Left kidney (tissue), 8 donors: ENCODE measurements at places on chromosomes 7 and 10. TPM values are rescaled to one million over a fixed set of nuclear protein-coding genes. Genes with fewer than 3 reads are reported as not detected.

Gene SPDYE2
- polyA plus RNA-seq: 14.8 TPM

Gene GIMAP5
- 5.6 TPM for polyA plus RNA-seq

GRCh38 chr10:131979821-131980270, 1.9 kb downstream of the BNIP3 start:
- DNase-seq: no peak

GRCh38 chr10:72081210-72081609, 7.1 kb downstream of the SPOCK2 start:
- no peak for DNase-seq

- no peak for DNase-seq
These were observed 2.2 kb upstream of the DLX5 start for GRCh38 chr7:97026715-97027426.

DNA sequence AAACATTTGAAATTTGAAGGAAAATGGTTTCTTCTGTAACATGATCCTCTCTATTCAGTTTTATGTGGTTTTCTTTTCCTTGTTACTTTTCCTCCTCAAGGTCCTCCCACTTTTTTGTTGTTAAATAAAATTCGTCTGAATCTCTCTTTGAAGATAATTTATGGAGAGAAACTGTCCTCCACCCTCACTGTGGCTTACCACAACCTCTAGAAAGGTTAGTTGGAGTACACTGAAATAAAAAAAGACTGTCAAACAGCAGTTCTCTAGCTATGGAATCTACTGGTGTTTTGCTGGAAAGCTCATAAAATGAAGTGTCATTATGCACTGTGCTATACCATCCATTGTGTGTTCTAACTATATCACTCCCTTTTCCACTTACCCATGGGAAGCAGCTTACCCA, 189.4 kb downstream of the HDAC9 start:
- DNase-seq: no peak

DNA sequence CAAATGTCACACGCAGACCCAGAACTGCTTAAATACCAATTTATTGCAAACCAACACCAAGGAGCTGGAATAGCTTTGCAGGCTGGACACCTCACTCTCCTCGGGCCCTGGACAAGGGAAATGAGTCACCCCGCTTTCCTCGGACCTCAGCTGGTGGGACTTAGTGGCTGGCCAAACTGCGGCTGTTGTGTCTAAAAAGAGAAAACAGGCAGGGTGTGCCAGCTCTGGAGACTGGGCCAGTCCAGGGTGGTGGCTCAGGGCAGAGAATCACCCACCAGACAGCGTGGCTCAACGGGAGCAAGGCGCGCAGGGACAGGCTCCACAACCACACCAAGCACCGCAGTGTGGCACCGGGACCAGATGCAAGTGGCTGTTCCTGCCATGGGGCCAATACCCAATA, 58.2 kb upstream of the CAMK2B start:
- DNase-seq: no peak

DNA sequence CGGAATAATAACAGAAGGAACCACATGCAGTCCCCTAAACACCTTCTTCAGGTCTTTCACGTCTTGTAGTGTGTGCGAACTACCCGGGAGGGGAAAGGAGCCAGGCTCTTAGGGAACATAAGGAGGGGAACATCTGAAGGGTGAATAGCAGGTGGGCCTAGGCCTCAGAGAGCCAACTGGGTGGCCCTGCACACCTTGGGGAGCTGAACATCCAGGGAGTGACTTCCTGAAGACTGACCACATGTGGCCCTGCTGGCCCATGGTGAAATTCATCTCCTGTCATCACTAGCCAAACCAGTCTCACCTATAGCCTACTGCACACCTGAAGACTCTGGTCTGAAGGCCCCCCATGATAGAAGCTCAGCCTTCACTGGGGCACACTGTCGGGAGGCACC, 5.6 kb downstream of the CALML3 start:
- no peak for DNase-seq

GRCh38 chr10:43408331-43408709, 666 bp downstream of the HNRNPF start:
- no peak for DNase-seq

GRCh38 chr7:31922848-31923247, 147.4 kb downstream of the PDE1C start:
- no peak for DNase-seq

- no peak for DNase-seq
These were observed 26.0 kb downstream of the RNF32 start for GRCh38 chr7:156666368-156667109.

DNA sequence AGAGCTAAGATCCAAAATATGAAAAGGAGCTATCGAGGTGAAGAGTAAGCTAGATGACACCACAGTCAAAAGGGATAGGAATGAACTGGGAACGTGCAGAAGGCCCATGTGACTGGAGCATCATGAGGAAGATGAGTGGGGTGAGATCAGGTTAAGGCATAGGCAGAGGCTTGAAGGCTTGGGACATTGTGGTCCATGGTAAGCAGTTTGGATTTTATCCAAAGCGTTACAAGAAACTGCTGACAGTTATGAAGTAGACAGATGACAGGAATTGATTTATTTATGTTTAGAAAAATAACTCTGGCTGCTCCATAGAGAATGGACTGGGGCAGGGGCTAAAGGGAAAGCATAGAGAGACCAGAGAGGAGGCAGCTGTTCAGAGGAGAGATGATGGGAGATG, 18.1 kb upstream of the PANK1 start:
- no peak for DNase-seq

- DNase-seq: no peak
These were observed 152.6 kb upstream of the KLF14 start for GRCh38 chr7:130886438-130887135.

GRCh38 chr10:52454491-52454890, 140.4 kb downstream of the DKK1 start:
- DNase-seq: no peak

Gene PPP1R3C
- 37.3 TPM for polyA plus RNA-seq

DNA sequence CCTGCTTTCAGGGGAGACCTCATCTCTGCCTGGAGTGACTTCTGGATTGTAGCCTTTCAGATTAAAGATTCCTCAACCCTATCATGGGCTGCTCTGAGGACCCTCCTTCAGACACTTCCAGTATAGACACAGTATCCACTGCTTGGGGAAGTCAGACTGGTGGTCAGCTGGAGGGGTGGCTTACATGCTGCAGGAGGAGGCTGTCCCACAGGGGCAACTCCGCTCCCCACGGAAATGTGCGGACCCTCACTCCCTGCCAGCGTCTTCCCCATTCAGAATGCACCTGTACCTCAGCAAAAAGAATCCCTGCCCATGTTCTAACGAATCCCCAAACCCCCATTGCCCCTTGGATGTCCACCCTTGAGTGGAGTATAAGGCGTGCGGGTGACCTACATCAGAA, 95.5 kb downstream of the DOCK4 start:
- DNase-seq: no peak

Gene PRLHR
- not detected for polyA plus RNA-seq

DNA sequence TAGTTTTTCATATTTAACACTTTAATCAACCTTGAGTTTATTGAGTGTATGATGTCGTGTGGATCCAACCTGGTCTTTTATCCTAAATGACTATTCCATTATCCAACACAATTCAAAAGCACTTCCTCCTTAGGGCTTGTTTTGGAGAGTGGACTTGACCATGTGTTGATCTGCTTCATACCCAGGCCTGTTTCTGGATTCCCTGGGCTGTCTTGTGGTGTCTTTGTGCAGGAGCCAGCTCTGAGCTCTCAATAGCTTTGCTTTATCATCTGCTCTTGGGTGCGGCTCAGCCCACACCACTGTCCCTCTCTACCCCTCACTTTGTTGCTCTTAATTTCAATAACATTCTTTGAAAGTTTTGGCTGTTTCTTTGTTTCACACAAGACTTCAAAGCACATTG, 70.9 kb upstream of the CHST15 start:
- DNase-seq: no peak

DNA sequence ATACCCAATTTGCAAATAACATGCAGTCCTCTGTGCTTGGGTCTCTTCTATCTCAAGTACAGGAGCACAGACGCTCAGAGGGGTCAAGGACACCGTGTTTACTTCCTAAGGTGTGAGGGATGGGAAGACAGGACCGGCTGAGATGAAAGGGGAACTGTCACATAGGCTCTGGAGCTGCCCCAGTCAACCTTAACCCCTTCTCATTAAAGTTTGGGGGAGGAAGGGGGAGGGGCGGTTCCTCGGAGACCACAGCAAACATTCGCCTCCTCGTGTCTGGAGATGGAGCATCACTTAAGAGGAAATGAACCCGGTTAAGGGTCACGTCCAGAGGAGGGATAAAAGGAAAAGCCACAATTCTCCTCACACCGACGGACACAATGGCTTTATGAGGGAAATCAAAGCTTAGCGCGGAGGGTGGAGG, 1.1 kb downstream of the SH3PXD2A start:
- peak; percentile 84 for DNase-seq

DNA sequence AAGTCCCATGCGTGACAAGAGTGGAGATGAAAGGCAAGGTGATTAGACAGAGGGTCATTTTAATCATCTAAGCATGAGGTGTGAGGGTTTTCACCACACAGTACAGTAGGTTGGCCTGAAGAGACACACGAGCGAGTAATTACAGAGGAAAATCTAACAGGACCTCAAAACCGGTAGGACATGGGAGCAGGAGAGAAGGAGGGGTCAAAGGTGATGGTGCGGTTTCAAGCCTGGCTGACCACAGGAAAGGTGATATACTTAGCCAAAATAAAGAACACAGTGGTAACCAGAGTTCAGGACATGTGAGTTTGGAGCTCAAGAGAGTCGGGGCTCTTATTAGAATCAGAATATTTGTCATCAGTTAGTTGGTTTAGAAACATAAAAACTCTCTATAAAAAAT, 20.0 kb downstream of the GLI3 start:
- peak; percentile 66 for DNase-seq

DNA sequence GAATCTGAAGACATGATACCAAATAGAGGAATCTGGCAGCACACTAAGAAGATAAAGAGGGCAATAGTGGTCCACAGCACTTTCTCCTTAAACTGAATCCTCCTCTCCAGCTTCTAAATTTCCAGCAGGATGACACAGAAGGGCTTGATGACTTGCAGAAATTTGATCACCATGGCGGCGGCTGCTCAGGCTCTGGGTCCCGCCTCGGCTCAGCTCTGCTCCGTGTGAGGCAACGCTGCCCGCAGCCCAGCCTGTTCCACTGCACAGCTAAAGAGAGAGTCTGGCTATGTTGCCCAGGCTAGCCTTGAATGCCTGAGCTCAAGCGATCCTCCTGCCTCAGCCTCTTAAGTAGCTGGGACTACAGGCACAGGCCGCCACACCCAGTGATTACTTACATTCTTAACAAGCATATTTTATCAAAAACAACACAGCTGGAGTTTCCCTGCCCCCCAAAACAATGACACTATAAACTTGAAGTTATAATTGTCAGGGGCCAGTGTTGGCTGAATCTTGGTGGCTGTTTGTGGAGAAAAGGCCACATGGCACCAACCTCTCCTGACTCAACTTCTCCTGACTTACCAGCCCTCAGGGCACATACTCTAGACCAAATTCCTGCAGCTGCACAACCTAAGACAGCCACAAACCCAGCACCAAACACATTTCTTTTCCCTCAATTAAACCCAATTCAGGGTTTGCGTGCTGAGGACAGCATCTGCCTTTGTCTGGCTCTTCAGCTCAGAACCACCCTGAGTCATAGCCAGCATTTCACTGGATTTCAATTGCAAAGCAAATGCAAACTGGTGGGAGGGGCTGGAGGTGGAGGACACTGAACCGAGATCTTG, 11.6 kb upstream of the TNPO3 start:
- no peak for DNase-seq

Gene GFRA1
- 29.8 TPM for polyA plus RNA-seq

GRCh38 chr10:73597346-73597745, 6.2 kb upstream of the USP54 start:
- no peak for DNase-seq

- no peak for DNase-seq
These were observed 359.5 kb upstream of the NPSR1 start for GRCh38 chr7:34298492-34299013.

DNA sequence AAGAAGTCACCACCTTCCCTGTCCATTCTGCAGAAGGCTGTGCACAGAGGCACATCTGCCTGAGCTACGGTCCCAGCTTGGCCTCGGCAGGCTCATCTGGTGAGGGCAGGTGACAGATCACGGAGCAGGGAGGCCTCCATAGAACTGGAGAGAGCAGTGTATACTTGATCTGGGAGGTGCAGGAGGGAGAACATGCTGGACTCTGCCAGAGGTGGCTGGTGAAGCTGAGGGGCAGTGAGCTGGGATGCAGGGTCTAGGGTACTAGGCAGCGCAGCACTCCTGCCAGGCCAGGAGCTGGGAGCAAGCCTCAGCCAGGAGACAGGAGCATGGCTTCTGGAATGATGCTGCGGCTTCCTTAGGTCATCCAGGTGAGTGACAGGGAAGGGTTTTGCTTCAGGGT, 553.0 kb downstream of the TCERG1L start:
- no peak for DNase-seq

- DNase-seq: no peak
These were observed 80.7 kb downstream of the SLC37A3 start for GRCh38 chr7:140317597-140317996.

- no peak for DNase-seq
These were observed 2.8 kb upstream of the CELF2 start for GRCh38 chr10:11014671-11015445.

Gene IGFBP3
- 62.6 TPM for polyA plus RNA-seq

Gene ARHGEF5
- 18.8 TPM for polyA plus RNA-seq

DNA sequence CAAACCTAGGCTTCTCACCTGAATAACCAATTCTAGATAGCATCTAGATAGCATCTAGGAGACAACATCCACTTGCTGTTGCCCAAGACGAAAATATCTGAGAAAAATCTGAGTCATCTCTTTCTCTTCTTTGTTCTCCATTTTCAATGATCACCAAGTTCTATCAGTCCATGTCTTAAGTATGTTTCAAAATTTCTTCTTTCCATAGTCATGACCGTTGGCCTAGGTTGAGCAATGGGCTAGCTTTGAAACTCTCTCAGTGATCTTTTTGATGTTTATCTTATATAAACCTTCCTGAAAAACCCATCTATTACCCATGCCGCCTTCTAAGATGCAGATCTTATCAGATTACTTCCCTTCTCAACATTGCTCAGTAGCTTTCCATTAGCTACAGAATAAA, 23.4 kb upstream of the CASD1 start:
- DNase-seq: no peak

DNA sequence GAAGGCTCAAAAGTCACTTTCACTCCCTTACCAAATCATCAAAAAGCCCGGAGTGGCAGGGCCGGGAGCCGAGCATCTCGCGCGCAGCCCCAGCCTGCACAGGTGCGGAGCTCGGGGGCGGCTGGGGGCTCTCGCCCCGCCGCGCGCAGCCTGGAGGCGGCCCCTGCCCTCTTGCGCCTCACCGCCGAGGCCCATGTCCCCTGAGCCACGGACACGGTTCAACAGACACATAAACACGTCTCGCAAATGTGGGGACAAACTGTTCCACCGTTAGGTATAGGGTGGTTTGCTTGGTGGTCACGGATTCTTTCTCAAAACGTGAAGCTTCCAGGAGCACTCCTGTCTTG, 700 bp downstream of the GSAP start:
- no peak for DNase-seq

DNA sequence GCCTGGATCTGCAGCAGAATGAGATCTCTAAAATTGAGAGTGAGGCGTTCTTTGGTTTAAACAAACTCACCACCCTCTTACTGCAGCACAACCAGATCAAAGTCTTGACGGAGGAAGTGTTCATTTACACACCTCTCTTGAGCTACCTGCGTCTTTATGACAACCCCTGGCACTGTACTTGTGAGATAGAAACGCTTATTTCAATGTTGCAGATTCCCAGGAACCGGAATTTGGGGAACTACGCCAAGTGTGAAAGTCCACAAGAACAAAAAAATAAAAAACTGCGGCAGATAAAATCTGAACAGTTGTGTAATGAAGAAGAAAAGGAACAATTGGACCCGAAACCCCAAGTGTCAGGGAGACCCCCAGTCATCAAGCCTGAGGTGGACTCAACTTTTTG, 21.4 kb downstream of the LRRC17 start:
- no peak for DNase-seq

Gene GPER1
- 5.5 TPM for polyA plus RNA-seq
